Spinal cord (tissue), 10 donors: ENCODE measurements at places on chromosomes 7 and 10. TPM values are rescaled to one million over a fixed set of nuclear protein-coding genes. Genes with fewer than 3 reads are reported as not detected.
A peak's percentile ranks its signal among the peaks of the same experiment; 100 is the strongest.

- H3K27ac ChIP-seq: no peak overlapping the region
- H3K36me3 ChIP-seq: no peaks in the 10 kb centered on the region
- DNase-seq: no peak
- no peaks in the 10 kb centered on the region for H3K27me3 ChIP-seq
- H3K4me1 ChIP-seq: no peaks in the 10 kb centered on the region
- H3K4me3 ChIP-seq: no peak overlapping the region
These were observed 80.2 kb upstream of the MSRB2 start for GRCh38 chr10:23015021-23015707.

Gene ODAD2
- total RNA-seq: 4.7 TPM

GRCh38 chr7:35749556-35749955 lies 51.3 kb upstream of the SEPTIN7 start:
- DNase-seq: no peak
- H3K4me1 ChIP-seq: no peaks in the 10 kb centered on the region
- H3K27ac ChIP-seq: no peak overlapping the region
- no peak overlapping the region for H3K4me3 ChIP-seq

- peaks cover 44% of the 10 kb centered on the region for H3K4me1 ChIP-seq
- H3K36me3 ChIP-seq: no peaks in the 10 kb centered on the region
- H3K4me3 ChIP-seq: peak overlapping the region; percentile 59
- H3K27me3 ChIP-seq: peaks cover 42% of the 10 kb centered on the region
These were observed 770 bp downstream of the PLXNA4 start for GRCh38 chr7:132575419-132575981.

DNA sequence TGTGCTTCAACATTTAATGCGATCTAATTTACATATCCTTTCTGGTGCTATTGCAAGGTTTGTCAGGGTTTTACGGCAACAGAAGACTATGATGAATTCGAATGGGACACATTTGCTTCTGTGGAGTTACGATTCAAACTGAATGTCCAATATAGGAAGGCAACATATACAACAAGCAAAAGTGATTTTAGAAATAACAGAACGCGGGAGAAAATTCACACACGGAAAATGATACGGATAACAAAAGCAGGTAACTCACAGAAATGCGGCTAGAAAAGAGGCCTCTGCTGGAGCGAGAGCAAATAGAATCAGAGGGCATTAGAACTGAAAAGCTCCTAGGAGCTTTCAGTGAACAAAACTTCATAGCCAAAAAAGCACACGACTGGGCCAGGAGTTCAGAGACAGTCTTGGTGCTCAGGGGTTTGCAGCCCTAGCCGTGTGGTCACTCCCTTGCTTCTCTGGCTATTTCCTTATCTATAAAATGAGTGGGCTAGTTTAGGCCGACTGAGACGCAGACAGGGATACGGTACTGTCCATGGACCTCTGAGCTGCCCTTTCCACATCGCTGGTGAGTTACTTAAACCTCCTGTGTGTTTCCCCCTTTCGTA lies 557 bp upstream of the TAX1BP1 start:
- H3K4me3 ChIP-seq: peak overlapping the region; percentile 76
- DNase-seq: no peak
- H3K27ac ChIP-seq: peak overlapping the region; percentile 95
- H3K36me3 ChIP-seq: no peaks in the 10 kb centered on the region

DNA sequence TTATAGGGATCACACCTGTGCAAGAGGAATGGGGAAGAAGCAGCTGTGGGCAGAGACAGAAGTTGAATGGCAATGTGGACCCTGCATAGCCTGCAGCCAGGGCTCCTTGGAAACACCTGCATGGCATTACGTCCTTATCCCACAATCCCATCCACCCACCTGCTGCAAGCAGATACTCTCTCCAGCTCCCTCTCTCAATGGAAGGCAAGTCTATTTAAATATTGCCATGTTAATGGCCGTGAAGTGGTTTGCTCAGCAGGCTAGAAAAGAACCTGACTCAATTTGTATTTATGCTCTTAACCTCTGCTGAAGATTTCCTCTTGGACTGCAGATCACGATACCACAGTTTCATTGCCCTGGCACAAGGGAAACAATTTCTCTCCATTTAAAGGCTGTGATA lies 417.0 kb downstream of the TYW1 start:
- no peak overlapping the region for H3K4me3 ChIP-seq
- no peaks in the 10 kb centered on the region for H3K4me1 ChIP-seq
- no peaks in the 10 kb centered on the region for H3K27me3 ChIP-seq
- H3K36me3 ChIP-seq: no peaks in the 10 kb centered on the region

GRCh38 chr10:6045314-6045848 lies 16.8 kb downstream of the IL2RA start:
- H3K27ac ChIP-seq: no peak overlapping the region
- no peaks in the 10 kb centered on the region for H3K27me3 ChIP-seq
- no peaks in the 10 kb centered on the region for H3K36me3 ChIP-seq
- H3K4me1 ChIP-seq: no peaks in the 10 kb centered on the region
